ENCODE measurements at places on chromosomes 4 and X. TPM values are rescaled to one million over a fixed set of nuclear protein-coding genes. Genes with fewer than 3 reads are reported as not detected.

DNA sequence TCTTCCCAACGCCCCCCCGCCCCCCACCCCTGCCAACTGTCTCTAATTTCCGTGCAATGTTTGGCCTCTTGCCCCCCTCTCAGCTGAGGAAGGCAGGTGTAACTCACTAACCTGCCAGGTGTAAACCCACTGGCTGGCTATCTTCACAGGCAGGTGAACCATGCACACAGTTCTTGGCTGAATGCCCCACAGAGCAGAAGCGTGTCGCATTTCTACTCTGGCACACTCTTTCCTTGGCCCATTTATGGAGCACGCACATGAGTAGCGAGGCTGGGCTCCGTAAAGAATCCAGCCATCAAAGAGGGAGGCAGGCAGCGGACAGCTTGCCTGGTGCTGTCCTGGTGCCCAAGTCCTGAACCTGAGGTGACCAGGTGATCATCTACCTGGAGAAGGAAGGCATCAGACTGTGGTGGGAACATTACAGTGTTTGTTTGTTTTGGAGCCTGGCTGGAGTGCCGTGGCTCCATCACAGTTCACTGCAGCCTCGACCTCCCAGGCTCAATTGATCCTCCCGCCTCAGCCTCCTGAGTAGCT lies 39.2 kb upstream of the CRMP1 start:
- peaks cover 3% of the 10 kb centered on the region for H3K27me3 ChIP-seq
- H3K27ac ChIP-seq, result no peak overlapping the region
- H3K36me3 ChIP-seq, result no peaks in the 10 kb centered on the region
- no peak for DNase-seq
- no peak overlapping the region for H3K4me3 ChIP-seq
- no peaks in the 10 kb centered on the region for H3K4me1 ChIP-seq

GRCh38 chr4:107916623-107917022 lies 14.7 kb upstream of the CYP2U1 start:
- H3K36me3 ChIP-seq, result no peaks in the 10 kb centered on the region
- no peak overlapping the region for H3K27ac ChIP-seq
- H3K27me3 ChIP-seq, result peaks cover 5% of the 10 kb centered on the region
- no peaks in the 10 kb centered on the region for H3K4me1 ChIP-seq
- no peak for DNase-seq
- H3K4me3 ChIP-seq, result no peak overlapping the region

GRCh38 chr4:151721466-151721865 lies 39.3 kb downstream of the GATB start:
- no peak overlapping the region for H3K27ac ChIP-seq
- H3K27me3 ChIP-seq, result no peaks in the 10 kb centered on the region
- H3K36me3 ChIP-seq, result peaks cover 11% of the 10 kb centered on the region
- H3K4me3 ChIP-seq, result no peak overlapping the region
- DNase-seq, result no peak

GRCh38 chrX:71169586-71169985 lies 24.9 kb downstream of the NLGN3 start:
- no peak overlapping the region for H3K27ac ChIP-seq
- no peaks in the 10 kb centered on the region for H3K36me3 ChIP-seq
- H3K4me1 ChIP-seq, result no peaks in the 10 kb centered on the region

The DOK7 gene
- polyA plus RNA-seq, result not detected
